Metanephros (tissue), 2 donors: ENCODE measurements at places on chromosomes 7 and 10. TPM values are rescaled to one million over a fixed set of nuclear protein-coding genes. Genes with fewer than 3 reads are reported as not detected.

The ACTL6B gene
- total RNA-seq = not detected

The OGA gene
- 169 TPM for total RNA-seq

The PKD2L1 gene
- total RNA-seq = not detected

The CYP3A5 gene
- 1.6 TPM for total RNA-seq

The NEBL gene
- total RNA-seq = 62.6 TPM

The ADAM8 gene
- 11.7 TPM for total RNA-seq

The NUTM2E gene
- 0.76 TPM for total RNA-seq

The ZC3HAV1L gene
- 54.7 TPM for total RNA-seq

The MINDY4 gene
- total RNA-seq = 13.2 TPM

The AGBL3 gene
- total RNA-seq = 2.9 TPM

The VIPR2 gene
- 11.3 TPM for total RNA-seq
